ENCODE measurements at places on chromosomes 2 and 18. TPM values are rescaled to one million over a fixed set of nuclear protein-coding genes. Genes with fewer than 3 reads are reported as not detected.

The GRHL1 gene
- 4.5 TPM for total RNA-seq

The TUBB8B gene
- not detected for total RNA-seq

The RTP5 gene
- total RNA-seq: not detected

DNA sequence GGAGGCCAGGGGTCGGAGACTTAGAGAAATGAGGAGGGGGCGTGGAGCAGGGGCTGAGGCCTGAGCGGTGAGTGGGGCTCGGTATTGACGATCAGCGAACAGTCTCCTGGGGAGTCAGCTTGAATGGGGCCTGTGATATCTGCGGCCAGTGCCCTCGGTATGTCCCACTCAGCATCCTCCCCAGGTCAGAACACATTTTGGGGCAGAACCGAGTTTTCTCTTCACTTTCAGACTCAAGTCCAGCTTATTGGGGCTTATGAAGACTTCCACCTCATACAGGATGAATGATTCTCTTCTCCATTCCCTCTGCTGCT is 82.6 kb downstream of the RRM2 start:
- no peak for DNase-seq

DNA sequence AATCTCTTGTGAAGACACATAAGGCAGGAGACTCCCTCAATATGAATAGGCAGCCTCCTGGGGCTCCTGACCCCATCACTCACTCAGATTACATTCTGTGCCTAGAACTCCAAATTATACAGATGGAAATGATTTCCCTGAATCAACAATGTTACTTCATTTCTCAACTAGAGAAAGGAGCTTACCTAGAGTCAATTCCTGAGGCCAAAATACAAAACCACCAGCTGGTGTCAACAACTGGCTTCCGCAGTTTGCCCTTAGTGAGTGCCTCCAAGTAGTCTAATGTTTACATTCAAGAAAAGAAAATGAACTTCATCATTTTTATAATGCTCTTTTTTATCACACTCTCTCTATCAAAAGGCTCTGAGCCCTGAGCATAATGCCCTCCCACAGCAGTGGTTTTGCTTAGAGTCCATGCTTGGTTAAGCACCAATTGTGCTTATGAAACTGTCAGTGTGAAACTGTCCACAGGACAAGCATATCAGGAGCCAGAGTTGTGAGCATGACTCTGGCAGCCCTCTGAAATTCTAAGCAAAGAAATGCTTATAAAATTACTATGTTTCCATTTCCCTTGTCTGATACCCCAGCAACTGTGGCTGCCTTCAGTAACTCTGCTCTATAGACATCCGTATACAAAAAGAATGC is 305.7 kb upstream of the PKDCC start:
- DNase-seq: no peak

- no peak for DNase-seq
Measured at GRCh38 chr2:176709149-176709951, 440.1 kb downstream of the MTX2 start.

DNA sequence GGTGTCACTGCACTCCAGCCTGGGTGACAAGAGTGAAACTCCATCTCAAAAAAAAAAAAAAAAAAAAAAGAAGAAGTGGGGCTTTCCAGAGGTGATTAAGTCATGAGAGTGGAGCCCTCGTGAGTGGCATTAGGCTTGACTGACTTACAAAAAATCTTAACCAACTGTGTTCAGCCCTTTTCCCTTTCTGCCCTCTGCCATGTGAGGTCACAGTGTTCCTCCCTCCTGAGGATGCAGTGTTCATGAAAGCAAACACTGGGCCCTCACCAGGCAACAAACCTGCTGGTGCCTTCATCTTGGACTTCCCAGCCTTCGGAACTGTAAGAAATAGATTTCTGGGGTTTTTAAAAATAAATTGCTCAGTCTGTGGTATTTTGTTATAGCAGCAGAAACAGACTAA is 37.0 kb upstream of the METTL21A start:
- DNase-seq: no peak

GRCh38 chr2:1846046-1847015 is 102.0 kb upstream of the PXDN start:
- no peak for DNase-seq

DNA sequence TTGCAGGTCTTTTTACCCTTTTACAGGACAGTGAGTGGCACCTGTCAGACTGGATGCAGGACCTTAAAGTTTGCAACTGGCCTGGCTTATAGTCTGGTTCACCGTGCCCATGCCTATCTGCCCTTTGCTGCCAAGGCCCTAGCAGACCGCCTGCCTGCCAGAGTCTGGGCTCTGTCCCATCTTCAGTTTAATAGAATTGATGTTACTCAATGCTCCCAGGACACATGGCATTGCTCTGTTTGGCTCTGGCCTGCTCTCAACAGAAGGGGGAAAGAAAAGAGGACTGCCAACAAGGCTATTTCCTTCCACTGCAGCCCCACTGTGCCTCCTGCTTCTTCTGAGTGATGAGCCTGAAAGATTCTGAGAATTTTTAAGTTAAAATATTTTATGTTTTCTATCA is 25.6 kb upstream of the TMEM178A start:
- no peak for DNase-seq

DNA sequence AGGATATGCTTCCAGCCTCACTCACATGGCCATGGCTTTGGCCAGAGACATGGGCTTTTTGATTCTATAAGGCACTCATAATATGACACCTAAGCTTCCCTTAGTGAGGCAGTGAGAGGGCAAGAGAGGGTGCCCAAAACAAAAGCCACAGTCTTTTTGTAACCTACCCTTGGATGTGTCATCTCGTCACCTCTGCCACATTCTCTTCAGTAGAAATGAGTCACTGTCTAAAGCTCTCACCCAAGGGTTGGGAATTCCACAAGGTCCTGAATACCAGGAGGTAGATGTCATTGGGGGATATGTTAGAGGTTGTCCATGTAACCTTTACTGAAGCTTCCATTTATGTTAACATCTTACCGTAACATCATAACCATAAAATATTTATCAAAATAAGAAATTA is 108.4 kb downstream of the ALMS1 start:
- no peak for DNase-seq

DNA sequence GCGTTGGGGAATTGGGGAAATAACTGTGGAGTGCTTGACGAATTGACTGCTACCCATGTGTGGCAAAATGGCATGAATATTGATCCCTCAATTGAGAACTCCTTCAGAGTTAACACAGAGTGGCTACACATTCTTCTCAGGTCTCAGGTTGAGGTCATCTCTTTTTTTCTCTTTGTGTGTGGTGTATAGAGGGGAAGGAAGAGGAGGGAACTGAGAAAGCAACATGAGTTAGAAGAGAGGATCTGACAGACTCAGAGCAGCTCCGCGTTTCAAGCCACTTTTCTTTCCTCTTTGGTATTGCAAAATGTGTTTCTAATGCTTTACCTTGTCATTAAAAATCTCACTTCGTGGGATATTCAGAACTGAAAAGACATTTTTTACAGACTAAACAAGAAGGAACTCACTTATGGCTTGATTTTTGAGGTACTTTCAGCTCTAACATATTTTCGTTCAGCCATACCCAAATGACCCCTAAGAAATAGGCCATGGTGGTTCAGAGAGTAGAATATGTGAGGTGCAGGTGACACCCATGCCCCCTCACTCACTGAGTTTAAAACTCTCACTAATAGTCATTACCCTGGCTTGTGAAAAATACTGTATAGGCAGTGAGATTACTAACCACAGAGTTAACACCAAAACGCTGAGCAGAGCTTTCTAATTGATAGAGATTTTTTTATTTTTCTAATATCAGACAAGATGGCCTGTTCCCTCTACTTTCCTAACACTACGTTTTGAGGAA is 22.5 kb downstream of the STAT4 start:
- DNase-seq: peak; percentile 16
